ENCODE measurements at places on chromosomes 4 and X.

DNA sequence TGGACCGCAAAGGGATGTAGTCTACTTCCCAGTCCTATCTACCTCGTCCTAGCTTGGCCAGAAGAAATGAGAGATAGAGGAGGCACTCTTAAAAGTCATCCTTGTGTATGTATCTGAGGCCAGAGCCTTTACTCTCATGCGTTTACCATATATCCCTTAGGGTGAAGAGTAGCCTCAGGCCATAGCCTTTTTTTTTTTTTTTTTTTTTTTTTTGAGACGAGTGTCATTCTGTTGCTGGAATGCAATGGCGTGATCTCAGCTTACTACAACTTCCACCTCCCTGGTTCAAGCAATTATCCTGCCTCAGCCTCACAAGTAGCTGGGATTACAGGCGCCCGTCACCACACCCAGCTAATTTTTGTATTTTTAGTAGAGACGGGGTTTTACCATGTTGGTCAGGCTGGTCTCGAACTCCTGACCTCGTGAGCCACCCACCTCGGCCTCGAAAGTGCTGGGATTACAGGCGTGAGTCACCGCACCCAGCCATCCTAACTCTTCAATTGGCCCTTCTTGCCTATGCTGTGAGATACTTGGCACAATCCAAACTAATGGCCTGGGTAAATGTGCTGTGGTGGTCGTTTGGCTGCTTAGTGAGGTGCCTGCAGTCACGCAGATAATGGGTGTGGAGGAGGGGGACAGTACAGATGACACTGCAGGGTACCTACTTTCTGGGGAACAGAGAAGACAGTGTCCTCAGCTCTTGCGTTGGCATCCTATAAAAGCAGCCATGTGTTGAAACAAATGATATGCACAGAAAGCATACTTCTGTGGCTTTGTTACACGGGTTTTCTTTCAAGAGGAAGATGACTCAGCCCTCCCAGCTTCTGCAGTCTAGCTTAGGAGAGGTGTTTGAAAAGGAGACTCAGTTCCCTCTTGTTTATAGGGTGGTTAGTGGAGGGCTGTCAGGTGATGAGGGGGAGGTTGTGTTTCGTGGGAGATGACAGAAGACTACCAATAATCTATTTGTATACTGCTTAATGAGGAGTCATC is 10.4 kb upstream of the DGAT2L6 start:
- DNase-seq: no peak

DNA sequence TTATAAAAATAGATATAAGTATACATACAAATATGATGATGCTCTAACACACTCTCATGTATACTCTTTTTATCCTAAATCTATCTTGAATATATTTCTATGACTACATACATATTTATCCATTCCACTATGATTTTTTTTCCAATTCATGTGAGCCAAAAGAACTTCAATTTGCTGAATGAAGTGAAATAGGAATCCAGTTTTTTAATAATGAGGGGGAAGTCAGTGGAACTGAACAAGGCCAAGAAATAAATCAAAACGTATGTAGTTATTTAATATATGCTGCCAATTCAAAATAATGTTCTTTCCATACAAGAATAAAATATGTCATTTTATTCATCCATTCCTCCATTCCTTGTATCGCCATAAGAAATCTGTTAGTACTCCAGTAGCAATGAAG is 6.1 kb upstream of the PALLD start:
- DNase-seq: no peak

GRCh38 chrX:150602296-150602695 is 33.9 kb downstream of the MTM1 start:
- no peak for DNase-seq

- DNase-seq: no peak
These were observed 1276.1 kb downstream of the PCDH7 start for GRCh38 chr4:31995943-31996901.

DNA sequence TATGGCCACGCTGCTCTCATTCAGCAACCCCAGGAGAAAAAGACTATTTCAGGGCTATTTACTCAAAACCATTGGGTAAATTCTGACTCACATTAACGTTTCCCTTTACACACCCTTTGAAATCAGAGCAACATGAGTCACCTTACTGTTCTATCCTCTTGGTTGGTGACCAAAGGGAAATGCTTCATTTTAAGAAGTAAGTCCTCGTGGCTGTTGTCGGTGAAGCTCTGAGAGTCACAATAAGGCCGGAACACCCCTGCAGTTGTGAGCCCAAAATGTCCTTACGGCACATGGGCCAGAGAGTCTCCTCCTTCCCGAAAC is 56.3 kb upstream of the SPRY1 start:
- no peak for DNase-seq

GRCh38 chr4:112513971-112514646 is 1.9 kb downstream of the NEUROG2 start:
- no peak for DNase-seq

Measured in stimulated activated CD4-positive, alpha-beta T cell treated with anti-CD3 and anti-CD28 coated beads, Interleukin-1b, Interleukin-23, amount 100 ng/mL, for 1 hour (primary cell).